NCI-H446 treated with DMSO at 0.1 percent for 48 hours (cell line): ENCODE measurements at places on chromosomes 6 and 20.
A peak's percentile ranks its signal among the peaks of the same experiment; 100 is the strongest.

GRCh38 chr6:126377594-126378153 is 37.8 kb downstream of the CENPW start:
- DNase-seq = no peak

DNA sequence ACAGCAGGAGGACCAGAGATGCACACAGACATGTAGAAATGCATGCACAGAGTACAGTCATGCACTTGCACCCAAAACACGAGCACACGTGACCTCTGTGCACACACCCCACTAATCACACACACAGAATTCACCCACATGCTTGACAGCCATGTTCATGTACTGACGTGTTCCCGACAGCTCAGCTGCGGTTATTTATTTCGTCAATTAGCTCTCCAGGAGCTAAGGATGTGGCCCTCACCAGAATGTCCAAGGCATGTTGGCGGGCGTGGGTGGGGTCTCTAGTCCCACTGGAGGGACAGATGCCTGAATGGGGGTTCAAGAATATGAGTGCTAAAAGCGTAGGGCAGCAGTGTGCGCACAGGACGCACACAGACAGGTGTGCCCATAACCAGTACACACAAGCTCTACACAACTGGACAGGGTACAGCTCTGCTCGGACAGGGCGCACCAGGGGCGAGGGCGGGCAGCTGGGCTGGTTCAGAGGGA is 571 bp upstream of the PRPF6 start:
- no peak for DNase-seq

DNA sequence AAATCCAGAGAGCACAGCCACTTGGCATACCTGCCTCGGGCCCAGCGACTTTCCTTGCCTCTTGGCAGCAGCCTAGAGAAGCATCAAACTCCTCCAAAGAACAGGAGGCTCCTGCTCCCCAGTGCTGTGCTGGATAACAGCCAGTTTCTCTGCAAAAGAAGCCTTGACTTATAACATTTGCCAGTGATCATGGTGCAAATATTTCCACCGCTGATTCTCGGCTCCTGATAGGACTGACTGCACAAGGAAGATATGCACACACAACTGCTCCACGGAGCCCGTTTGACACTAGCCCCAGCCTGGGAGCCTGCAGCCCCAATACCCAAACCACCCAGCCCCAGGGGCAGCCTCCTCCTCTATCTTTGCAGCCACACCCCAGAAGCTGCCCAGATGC is 17.5 kb downstream of the ACSS1 start:
- peak; percentile 6 for DNase-seq

DNA sequence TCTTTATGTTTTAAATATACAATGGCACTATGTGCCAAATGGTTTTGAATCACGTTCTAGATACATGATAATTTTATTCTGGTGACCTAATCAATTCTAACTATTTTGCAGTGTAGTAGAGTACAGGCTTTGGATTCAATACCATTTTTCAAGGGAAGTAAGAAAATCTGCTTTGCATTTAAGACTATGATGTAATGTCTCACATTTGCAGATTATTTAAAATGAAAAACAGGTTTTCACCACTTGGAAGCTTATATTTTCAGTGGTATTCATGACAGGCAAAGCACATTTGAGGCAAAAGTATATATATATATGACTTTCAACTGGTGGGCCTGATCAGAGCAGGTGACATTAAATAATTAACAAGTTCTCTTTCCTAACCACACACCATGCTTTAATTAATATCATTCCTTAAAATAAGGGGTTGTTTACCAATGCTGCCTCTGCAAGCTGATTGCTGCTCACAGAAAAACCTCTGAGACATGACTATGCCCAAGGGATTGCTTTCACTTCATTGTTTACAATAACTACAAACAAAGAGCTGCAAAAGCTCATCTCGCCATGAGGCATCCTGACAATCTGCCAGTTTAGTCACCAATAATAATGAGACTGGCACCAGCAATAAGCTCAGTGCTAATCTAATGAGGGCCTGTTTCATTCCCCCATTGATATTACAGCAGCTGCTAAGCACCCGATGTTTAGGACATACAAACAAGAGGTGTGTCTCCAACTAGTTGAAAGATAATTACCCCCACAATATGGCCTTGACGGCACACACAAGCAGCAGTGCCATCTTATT is 1176.0 kb upstream of the GJE1 start:
- peak; percentile 90 for DNase-seq

DNA sequence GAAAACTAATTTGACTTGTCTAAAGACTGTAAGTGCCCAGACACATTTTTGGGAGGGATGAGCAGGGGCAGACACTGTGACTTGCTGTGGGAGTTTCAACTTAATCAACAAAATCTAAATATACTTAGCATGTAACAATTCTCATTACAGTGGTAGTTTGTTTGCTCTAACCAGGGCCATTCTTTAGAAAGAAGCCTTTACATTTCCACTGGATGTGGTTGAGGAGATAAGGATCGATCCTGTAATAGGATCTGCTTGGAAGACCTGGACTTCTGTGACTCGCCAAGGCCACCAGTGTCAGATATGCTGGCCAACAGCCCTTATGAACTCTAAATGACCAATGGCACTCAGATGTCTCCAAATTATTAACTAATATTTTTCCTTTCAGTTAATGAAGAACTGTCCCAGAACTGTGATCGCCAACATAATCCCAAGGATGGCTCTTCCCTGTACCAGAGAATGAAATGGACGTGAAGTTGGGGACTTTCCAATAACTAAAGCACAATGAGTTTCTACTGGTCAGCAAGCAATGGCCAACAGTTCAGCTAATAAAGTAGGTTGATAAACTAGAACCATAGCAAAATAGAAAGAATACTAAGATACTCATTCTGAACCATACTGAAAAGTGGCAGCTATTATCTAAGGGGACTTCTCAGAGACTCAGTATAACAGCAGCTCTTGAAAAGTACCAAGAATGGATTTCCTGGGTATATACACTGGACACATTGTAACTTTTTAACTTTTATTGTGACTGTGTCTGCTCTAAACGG is 7.5 kb downstream of the SMLR1 start:
- no peak for DNase-seq

GRCh38 chr20:19644085-19644484 is 114.0 kb upstream of the RIN2 start:
- DNase-seq = no peak

- no peak for DNase-seq
Measured at GRCh38 chr6:41785689-41786450, 1.6 kb upstream of the TOMM6 start.

- DNase-seq = no peak
Measured at GRCh38 chr6:35496841-35497570, at the start of gene TEAD3. TEAD3 (minus strand) TSS chr6:35497079.
